ENCODE measurements at places on chromosomes 13 and 19.

GRCh38 chr13:23811366-23812062, 77.7 kb downstream of the MIPEP start:
- no peak for DNase-seq

DNA sequence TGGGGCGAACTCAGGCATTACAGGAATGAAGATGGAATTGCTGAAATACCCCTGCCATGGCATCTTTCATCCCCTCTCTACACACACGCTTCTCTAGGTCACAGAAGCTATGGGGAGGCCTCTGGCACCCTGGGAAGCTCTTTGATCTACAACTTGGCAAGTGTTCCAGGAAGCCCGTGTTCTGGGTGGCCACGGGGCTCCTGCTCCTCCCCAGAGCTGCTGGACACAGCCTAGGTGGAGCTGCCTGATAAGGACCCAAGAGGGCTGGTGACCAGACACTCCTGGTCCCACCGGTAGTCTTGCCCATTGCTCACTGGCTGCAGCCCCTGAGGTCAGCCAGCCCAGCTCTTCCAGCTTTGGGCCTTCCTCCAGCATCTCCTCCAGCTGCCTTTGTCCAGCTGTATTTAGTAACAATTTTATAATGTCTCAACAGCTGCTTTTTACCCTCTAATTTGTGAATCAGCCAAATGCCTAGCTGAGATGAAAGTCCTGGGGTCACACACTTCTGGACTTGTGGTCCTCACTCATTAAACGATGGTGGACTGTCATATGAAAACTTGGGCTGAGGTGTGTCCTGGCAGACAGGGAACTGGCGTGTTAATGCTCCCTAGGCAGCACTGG, 72.8 kb upstream of the SPATA13 start:
- DNase-seq, result no peak

DNA sequence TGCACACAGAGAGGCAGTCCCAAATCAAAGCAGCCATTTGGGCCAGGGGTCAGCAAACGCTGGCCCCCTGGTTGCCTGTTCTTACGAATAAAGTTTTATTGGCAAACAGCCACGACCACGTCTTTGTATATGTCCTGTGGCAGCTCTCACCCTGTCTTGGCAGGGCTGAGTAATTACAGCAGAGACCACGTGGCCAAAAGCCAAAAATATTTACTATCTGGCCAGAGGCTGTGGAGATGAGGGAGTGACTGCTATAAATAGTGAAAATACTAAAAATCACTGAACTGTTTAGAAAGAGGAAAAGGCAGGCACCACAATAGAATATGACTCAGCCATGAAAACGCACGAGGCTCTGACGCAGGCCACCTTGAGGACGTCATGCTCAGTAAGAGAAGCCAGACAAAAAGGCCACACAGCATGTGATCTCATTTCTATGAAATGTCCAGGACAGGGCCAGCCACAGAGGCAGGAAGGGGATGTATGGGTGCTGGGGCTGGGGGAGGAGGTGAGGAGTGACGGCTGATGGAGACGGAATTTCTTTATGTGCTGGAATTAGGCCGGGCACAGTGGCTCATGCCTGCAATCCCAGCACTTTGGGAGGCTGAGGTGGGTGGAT, 29.4 kb downstream of the SMIM24 start:
- peak; percentile 95 for DNase-seq

DNA sequence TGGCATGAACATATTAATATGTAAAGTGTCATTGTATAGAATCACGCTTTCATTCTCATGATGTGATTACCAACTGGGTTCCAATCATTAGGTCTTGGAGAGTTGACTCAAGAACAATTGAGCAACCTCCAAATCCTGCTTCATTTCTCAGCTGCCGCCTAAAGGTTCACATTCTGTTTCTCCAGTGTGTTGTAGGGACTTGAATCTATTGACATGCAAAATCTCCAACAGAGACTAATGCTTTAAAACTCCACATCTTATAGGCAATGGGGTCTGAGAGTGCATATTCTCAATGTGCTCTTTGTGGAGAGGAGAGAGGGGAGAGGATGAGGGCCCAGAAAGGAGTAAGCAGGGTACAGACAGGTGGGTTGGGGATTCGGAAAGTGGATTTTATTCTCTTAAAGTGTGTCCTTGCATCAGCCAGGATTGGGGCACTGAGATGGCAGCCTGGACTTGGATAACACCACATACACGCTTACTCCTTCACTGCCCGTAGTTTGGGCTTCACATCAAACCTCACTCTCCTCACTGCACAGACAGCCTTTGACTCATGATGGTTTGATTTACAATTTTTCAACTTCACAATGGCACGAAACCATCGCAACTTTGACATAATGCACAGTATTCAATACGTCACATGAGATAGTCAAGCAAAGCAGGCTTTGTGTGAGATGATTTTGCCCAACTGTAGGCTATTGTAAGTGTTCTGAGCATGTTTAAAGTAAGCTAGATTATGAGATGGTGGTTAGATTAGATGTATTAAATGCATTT, 241.3 kb upstream of the IRS2 start:
- DNase-seq, result no peak

DNA sequence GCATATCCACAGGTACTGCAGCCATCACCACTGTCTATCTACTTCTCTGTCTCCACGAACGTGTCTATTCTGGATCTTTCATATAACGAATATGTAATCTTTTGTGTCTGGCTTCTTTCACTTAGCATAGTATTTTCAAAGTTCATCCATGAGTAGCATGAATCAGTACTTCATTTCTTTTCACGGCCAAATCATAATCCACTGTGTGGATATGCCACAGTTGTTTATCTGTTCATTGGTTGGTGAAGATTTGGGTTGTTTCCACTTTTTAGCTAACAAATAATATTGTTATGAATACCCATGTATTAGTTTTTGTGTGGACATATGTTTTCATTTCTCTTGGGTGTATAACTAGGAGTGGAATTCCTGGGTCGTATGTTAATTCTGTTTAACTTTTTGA, 14.4 kb downstream of the RGCC start:
- DNase-seq, result no peak

- no peak for DNase-seq
Measured at GRCh38 chr19:8505680-8506401, 3.4 kb upstream of the PRAM1 start.

GRCh38 chr13:98688373-98688772, 64.1 kb downstream of the SLC15A1 start:
- no peak for DNase-seq

- DNase-seq, result no peak
Measured at GRCh38 chr13:26019251-26019650, 32.6 kb downstream of the SHISA2 start.
